ENCODE measurements at places on chromosomes 6 and 20.

DNA sequence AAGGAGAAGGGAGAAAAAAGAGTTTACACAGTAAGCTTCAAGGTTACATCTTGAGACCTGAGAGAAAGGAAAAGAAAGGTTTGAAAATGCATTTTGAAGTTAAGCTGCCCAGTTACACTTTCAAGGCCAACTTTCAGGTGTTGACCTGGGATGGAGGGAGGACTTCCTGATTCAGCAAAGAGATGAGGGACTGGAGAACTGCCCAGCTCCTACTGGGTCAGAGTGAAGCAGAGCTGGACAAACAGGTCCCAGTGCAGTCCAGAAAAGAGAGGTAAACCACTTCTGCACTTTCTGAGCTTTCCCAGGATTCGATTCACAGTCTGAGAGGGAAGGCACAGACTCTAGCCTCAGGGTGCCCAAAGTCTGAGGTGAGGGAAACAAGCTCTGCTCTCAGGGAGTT lies 6.0 kb upstream of the TJAP1 start:
- no peak for DNase-seq

DNA sequence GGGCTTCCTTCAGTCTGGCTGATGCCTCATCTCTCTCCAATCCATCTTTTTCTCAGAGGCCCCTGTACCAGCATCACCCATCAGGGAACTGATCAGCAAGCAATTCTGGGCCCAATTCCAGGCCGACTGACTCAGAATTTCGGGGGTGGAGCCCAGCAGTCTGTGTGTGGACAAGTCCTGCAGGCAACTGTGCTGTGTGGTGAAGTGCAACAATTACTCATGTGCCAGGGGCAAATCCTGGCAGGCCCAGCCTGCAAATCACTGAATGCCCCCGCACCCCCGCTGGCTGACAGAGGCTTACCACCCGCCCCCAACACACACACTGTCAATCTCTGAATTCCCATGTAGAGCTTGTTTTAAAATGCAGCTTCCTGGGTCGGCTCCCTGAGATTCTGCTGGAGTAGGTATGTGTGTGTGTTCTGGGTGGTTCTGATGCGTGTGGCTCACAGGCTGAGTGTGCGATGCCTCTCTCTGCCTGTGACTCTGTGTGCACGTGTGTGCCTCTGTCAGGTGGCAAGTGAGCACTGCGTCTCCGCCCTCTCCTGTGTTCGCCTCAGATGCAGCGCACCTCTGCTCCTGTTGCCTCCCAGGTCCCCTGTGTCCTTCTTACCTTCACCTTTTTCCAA lies 45.4 kb downstream of the SSR1 start:
- no peak for DNase-seq

DNA sequence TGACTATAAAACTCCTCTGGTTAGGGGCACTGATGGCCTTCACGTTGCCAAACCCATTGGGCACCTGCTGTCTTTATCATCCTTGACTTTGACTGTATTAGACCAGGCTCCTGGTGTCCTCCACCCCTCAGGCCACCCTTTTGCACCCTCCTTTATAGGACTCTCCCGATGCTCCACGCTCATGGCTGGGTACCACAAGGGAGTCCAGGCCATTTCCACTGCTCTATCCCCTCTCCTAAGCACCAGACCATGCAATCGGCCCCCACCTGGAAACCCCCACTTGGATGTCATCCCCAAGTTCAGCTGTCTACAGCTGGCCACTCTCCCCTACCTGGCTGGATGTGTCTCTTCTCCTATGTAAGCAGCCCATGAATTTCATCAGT lies 115.2 kb downstream of the TOX2 start:
- no peak for DNase-seq

DNA sequence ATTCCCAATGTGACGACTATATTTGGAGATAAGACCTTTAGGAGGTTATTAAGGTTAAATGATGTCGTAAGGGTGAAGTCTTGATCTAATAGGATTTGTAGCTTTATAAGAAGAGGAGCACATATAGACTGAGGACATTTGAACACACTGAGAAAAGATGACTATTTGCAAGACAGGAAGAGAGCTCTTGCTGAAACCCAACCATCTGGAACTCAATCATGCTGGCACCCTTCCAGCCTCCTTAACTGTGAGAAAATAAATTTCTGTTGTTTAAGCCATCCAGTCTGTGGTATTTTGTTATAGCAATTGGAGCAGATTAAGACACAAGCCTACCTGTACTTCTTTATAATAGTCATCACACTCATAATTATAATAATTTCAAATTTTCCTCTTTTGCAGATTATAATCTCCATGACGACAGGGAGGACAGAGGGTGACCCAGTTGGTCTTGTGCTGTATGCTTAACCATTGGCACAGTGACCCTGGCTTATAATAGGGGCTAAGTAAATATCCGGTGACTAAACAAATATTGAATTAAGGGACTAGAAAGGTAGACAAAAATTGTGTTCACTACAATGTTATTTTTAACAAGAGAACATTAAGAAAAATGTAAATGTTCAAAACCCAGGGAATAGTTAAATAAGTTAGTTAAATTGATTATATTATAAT lies 206.4 kb upstream of the HDDC2 start:
- DNase-seq, result no peak

DNA sequence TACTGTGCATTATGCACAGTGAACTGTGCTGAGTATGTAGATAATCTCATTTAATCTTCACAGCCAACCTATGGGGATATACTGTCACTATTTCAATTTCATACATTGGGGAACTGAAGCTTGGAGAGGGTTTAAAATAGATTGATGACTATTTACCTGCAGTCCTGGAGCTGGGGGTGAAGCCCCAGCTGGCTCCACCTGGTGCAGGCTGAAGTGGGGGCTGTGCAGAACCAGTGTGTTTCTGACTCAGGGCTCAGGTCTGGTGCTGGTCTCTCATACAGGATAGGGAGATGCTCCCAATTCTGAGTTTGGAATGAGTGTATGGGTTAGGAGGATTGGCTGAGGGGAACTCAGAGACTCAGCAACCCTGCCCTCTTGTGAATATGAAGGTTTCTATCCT lies 176.1 kb upstream of the CEP162 start:
- no peak for DNase-seq

- no peak for DNase-seq
These were observed 59.2 kb upstream of the CSE1L start for GRCh38 chr20:48986899-48987298.

DNA sequence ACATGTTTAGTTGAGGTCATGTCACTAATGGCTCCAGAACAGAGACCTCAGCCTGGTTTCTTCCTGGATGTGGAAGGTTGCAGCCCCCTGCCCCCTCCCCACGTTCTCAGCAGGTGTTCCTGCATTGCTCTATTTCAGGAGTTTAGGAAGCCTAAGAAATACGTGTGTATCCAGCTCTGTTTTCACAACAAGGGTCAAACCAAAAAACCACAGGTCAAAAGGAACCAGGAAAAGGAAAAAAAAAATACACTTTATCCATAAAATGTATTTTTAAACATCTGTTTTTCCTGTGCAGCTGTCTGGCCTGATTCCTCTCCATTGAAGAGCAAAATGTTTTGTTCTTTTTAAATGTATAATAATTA lies 107.9 kb upstream of the PLEKHG1 start:
- no peak for DNase-seq

GRCh38 chr6:136791296-136792094 lies 782 bp downstream of the MAP3K5 start:
- DNase-seq, result peak; percentile 72

GRCh38 chr20:49579195-49579594 lies 11.3 kb upstream of the PTGIS start:
- DNase-seq, result no peak

DNA sequence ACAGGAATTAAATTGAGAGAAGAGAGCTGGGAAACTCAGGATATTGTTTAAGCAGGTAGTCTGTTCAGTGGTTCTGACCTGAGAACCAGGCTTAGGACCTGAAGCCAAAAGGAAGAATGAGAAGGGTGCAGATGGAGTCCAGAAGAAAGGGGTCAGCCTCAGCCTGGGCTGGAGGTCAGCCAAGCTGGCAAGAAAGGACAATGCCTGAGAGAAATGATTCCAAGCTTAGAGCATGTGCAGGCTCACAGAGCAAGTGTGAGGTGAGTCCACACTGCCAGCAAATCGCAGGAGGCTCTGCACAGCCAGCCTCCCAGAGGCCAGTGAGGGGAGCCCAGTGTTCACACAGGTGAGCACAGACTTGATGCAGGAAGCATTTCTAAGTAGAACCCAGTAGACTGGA lies 47.3 kb downstream of the DAAM2 start:
- no peak for DNase-seq

DNA sequence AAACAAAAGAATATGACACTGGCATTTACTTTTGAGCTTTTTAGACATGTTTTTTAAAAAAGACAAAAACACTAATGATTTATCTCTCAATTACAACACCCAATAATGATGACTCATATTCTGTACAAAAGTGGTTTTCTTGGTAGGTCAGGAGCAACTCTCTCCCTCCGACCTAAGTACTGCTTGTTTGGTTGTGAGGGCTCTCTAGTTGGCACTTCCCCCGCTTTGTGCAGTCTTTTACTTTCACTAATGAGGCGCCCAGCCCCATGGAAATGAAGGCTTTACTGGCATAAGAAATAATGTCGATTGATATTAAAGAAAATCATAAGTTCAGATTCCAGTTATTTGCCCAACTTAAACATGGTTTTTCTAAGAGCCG lies 1.3 kb downstream of the KPNA5 start:
- no peak for DNase-seq

- no peak for DNase-seq
These were observed 5.5 kb downstream of the E2F1 start for GRCh38 chr20:33680686-33681085.

DNA sequence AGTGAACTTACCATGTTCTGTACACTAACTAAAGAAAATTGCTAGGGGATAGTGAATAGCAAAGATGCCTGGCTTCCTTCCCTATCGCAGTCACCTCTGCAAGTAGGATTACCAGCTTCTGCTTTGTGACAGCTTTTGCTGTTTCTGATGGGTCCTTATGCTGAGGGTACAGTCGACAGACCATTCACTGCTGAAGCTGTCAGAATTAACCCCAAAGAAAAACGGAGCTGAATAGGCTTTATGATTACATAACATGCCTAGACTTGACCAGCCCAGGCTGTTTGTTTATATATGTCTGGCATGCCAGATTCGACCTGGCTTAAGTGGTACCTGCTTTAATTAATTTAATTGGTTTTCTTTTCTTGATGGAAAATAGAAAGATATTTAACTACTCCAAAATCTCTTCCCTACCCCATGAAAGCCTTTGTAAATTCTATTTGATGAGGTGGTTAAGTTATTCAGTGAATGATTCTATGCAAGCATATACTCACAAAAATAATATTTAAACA lies 21.7 kb upstream of the PRELID3B start:
- no peak for DNase-seq

- DNase-seq, result peak; percentile 49
These were observed 53.6 kb upstream of the BHLHE23 start for GRCh38 chr20:63060057-63060991.

DNA sequence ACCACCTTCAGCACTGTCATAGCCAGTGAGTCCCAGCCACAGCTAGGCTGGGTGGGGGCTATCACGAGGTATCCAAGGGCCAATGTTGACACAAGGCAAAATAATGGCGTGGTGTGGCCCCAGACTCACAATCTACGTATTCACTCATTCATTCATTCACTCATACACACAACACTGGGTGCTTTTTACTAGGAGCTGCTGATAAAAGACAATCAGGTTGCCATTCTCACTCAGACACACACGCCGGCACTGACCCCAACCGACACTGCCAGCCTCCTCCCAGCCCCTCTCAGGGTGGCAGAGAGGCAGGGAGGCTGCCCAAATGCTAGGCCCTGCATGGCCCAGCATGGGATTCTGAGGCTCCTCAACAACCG lies 1.5 kb upstream of the C20orf144 start:
- DNase-seq, result no peak

DNA sequence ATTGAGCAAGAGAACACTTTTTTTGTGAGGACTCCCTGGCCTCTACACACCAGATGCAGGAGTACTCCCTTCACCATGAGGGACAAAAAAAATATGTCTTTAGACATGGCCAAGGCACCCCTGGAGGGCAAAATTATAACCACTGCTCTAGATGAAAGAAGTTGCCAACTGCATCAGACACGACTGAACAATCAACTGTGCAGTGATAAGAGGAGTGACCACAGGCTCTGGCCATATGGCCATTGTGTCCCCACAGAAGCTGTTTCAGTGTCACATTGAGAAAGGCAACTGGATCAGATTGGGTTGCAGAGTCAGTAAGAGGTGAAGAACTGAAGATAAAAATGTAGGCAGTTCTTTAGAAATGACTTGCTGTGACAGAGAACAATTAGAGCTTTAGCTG lies 85.7 kb downstream of the C6orf118 start:
- no peak for DNase-seq

DNA sequence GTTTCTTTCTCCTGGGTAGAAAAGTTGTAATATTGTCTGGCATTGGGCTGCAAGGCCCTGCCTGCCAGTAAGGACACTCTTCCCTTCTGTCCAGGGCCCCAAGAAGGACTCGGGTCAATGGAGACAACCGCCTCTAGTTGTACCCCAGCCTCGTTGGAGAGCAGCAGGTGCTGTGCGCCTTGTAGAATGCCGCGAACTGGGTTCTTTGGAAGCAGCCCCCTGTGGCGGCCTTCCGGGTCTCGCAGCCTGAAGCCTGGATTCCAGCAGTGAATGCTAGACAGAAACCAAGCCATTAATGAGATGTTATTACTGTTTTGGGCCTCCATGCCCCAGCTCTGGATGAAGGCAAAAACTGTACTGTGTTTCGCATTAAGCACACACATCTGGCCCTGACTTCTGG lies 37.0 kb downstream of the PLCG1 start:
- DNase-seq, result no peak

GRCh38 chr20:8367689-8368088 lies 235.6 kb downstream of the PLCB1 start:
- DNase-seq, result no peak

DNA sequence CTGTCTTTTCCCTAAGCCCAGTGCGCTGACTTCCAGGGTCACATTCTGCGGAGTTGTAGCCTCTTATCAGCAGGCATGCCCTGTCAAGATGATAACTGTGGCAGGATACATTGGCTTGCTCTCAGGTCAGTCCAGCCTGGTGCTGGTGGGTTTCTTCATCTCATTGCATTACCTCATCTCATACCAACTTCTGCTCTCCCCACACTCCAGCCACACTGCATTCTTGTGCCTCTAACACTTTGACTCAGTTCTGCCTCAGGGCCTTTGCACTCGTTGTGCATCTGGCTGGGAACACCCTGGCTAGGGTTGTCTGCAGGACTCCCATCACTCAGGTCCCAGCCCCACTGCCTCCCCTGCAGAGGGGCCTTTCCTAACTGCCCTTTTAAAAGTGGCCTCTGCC lies 110.3 kb upstream of the BACH2 start:
- DNase-seq, result no peak

- no peak for DNase-seq
These were observed 184.9 kb downstream of the TINAG start for GRCh38 chr6:54493138-54493537.

Measured in endodermal cell (in vitro differentiated cells).